ENCODE measurements at places on chromosomes 11 and 22.

DNA sequence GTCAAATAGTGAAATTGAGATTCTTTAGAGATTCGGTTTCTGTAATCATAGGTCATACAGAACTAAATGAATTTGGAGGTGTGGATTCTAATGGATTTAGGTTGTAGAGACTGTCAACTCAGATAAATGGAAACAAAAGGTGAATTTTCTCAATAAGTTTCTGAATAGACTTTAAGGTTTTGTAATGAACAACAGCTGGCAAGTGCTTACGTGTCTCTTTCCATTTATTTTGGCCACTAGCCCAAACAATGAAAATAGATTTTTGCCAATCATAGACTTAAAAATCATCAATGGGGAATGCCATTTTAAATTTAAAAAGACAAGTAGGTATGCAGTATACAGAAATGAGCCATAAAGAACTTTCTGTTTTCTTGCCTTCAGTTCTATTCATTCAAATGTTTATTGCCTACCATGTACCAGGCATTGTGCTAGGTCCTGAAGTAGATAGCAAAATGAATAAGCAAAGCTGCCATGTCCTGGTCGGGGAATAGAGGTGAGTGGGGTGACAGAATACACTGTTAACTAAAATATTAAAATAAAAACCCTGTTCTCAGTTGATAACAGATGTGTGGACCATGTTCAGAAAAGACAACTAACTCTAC lies 16.9 kb upstream of the TMEM135 start:
- no peak for DNase-seq

DNA sequence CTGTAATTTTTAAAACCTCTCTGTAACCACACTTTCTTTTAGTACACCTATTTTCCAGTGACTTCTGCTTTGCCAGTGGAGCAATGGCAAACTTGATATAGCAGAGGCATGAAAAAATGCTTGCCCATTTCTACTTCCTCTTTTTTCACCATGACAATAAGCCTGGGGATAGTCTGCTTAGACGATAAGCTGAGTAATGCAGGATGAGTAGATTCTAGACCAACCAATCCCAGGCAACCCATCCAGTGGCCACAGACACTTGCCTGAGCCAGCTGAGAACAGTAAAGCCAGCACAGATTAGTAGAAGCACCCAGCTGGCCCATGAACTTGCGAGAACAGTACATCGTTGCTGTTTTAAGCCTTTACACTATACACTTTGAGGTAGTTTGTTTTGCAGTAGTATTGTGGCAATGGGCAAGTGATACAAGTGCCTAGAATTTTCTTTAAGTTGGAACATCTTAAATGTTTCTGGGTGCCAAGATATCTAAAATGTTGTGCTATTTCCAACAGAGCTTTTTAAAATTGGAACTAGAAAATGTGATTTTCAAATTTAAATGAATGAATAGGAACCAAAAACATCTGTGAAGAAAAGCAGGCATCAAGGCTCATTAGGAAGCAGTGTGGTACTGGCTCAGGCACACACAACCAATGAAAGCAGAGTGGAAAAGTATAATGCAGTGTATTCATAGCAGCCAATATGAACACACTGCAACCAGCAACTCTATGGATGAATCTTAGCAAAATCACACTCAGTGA lies 37.7 kb downstream of the DDI1 start:
- no peak for DNase-seq

- DNase-seq: no peak
Measured at GRCh38 chr11:31795706-31796498, 15.2 kb downstream of the PAX6 start.

DNA sequence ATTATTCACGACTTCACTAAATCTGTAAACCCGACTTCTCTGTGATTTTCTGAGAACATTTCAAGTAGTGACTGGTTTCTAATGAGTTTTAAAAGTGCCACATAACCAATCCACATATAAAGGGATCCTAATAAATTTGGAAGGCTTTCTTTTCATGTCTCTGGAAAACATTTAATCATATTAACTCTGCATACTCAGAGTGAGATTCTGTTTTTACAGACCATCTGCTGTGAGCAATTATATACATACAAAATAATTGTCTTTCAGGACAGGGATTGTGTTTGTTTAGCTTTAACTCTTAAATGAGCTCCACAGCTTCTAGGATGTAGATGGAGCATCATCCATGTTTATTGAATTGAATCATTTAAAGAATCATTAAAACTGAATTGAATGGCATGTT lies 65.1 kb downstream of the PRMT3 start:
- no peak for DNase-seq

DNA sequence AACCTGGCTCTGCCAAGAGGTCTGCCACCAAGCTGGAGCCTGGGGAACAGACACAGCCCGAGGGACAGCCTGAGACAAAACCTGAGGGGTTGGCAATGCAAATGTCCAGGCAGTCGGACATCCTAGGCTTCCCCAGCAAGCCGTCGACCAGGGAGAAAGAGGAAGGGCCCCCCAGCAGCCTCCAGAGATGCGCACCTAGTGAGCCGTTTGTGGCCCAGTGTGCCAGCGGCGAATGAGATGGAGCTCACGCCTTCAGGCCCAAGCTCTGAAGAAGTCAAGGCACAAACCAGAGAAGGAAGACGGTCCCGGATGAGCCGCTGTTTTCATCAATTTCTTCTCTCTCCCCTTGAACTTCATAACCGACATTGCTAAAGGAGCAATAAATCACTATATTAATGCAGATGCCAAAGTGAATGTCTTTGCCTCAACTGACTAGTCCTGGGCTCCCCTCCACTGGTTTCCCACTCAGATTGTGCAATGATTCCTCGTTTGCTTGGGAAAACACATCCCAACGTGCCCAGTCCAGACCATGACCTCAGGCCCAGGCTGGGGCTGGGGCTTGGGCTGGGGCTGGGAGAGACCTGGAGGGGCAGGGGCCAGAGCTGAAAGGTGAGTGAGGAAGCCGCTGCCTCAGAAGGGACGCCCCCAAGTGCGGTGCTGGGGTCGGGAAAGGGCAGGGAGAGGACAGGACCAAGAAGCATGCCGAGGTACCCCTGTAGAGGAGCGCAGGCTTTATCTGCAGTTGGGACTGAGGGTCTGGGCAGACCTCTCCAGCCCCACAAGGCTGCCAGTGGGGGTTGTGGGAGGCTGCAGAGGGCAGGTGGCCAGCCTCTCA lies 3.5 kb upstream of the DGCR2 start:
- DNase-seq: no peak
